Right atrium auricular region (tissue), 2 donors: ENCODE measurements at places on chromosomes 1 and 21. TPM values are rescaled to one million over a fixed set of nuclear protein-coding genes. Genes with fewer than 3 reads are reported as not detected.

The CASQ2 gene
- 1,066 TPM for total RNA-seq

The CDK18 gene
- total RNA-seq = 85.6 TPM

The PLA2G2C gene
- not detected for total RNA-seq

The TMEM269 gene
- not detected for total RNA-seq

The SHE gene
- 10.8 TPM for total RNA-seq

The HCN3 gene
- total RNA-seq = 0.41 TPM
